ENCODE measurements at places on chromosomes 12 and 14. TPM values are rescaled to one million over a fixed set of nuclear protein-coding genes. Genes with fewer than 3 reads are reported as not detected.

The OTOGL gene
- total RNA-seq = 0.36 TPM

The DCAF4 gene
- 43.1 TPM for total RNA-seq

The PSME2 gene
- 59.1 TPM for total RNA-seq

The PIWIL1 gene
- not detected for total RNA-seq

The LRIG3 gene
- 139 TPM for total RNA-seq

The GPR84 gene
- total RNA-seq = 0.16 TPM

The KLRC4 gene
- not detected for total RNA-seq

The ADAMTS20 gene
- 0.12 TPM for total RNA-seq

The RPS26 gene
- 192 TPM for total RNA-seq

The CD163 gene
- 0.24 TPM for total RNA-seq

The PTHLH gene
- 0.12 TPM for total RNA-seq

The KRT79 gene
- not detected for total RNA-seq

The INHBE gene
- total RNA-seq = 0.85 TPM

The PWP1 gene
- total RNA-seq = 64.4 TPM

The TGFB3 gene
- 19.3 TPM for total RNA-seq

The ZNF891 gene
- 0.85 TPM for total RNA-seq

The CABP1 gene
- total RNA-seq = 0.32 TPM

The LRP1-AS gene
- not detected for total RNA-seq

The ASCL1 gene
- not detected for total RNA-seq

The SCNN1A gene
- 0.85 TPM for total RNA-seq

The PLD4 gene
- under 0.01 TPM for total RNA-seq

Data from hair follicle dermal papilla cell (primary cell).